ENCODE measurements at places on chromosomes 2 and 18.
A peak's percentile ranks its signal among the peaks of the same experiment; 100 is the strongest.

DNA sequence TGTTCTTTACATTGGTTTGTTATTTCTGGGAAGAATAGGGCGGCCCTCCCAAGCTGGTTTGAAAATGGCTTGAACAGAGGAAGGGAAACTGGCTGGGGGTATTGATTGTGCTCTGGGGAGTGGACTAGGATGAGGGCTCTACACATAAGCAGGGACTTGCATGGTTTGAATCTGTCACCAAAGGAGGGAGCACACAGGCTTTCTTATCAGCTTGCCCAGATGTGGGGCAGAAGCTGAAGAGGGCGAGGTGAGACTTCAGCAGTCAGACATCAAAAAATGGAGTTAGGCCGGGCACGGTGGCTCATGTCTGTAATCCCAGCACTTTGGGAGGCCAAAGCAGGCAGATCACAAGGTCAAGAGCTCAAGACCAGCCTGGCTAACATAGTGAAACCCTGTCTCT lies 7.2 kb upstream of the RAB12 start:
- DNase-seq = no peak

DNA sequence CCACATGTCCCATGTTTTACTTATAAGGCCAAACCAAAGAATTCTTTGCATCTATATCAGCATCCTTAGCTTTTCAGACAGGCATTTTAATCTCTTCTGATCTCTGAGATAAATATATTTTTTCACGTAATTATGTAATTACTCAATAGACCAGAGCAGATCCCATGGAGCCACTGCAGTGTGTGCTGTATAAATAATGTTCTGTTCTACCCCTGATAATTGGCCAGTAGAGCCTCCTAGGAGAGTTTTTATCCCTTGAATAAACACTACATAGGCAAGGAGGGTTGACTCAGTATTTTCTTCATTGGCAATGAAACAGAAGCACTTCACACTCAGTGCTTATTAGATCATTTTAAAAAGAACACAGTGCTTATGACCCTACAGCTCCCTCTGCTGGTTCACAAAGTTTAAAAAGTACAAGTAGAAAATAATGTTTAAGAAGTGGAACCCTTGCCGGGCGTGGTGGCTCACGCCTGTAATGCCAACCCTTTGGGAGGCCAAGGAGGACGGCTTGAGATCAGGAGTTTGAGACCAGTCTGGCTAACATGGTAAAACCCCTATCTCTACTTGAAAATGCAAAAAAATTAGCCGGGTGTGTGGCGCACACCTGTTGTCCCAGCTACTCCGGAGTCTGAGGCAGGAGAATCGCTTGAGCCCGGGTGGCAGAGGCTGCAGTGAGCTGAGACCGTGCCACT lies 91.9 kb downstream of the PPP1R1C start:
- DNase-seq = peak; percentile 41

GRCh38 chr2:166881177-166881576 lies 7.1 kb upstream of the XIRP2 start:
- no peak for DNase-seq

DNA sequence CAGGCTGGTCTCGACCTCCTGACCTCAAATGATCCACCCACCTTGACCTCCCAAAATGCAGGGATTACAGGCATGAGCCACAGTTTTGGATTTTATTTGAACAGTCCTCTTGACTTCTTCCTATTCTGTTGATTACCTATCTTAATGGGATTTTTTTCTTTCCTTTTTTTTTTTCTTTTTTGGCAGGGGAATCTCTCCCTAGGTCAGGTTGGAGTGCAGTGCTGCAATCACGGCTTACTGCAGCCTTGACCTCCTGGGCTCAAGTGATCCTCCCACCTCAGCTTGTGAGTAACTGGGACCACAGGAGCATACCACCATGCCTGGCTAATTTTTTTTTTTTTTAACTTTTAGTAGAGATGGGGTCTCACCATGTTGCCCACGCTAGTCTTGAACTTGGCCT lies 2.8 kb downstream of the MTHFD2 start:
- no peak for DNase-seq

- no peak for DNase-seq
Observed at GRCh38 chr2:156536534-156536933, 100.4 kb downstream of the GPD2 start.

DNA sequence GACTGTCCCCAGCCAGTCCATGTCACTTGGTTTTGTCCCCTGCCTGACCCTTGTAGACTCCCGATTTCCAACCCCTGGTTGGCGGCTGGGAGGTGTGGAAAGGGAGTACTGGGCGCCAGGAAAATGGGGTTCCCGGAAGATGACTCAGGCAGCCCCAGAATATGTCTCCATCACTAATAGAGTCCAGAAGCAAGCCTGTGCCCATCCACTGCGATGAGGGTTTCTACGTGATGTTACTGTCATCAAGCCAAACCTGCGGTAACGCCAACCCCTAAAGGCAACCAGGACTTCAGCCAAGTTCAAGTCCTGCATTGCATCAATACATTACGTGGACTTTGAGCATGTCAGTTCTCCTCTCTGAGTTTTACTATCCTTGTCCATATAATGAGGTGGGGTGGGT lies 62.0 kb upstream of the TAF1B start:
- no peak for DNase-seq

DNA sequence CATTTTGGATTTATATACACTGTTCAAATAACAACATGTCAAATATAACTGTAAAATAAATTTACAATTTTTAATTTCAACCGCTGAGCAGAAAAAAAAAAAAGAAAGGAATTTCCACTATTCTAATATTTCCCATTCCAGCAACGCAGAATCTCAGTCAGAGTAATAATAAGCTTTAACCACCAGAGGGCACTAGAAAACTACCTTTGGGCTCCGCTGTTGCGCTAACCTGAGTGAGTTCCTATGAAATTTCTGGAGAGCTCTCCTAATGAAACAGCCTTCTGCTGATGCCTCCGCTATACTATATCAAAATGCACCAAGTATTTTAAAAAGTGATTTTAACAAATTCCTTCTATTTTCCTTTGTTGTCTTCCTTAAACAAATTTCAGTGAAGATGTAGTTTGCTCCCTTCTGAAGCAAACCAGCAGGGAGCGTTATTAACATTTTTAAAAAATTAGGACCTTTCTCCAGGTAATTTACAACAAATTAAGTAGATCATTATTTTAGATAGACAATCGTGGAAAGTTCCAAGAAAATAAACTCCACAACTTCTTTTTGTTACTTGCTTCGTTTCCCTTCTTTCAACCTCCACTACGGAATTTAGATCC lies 23.0 kb downstream of the ERMN start:
- peak; percentile 16 for DNase-seq

DNA sequence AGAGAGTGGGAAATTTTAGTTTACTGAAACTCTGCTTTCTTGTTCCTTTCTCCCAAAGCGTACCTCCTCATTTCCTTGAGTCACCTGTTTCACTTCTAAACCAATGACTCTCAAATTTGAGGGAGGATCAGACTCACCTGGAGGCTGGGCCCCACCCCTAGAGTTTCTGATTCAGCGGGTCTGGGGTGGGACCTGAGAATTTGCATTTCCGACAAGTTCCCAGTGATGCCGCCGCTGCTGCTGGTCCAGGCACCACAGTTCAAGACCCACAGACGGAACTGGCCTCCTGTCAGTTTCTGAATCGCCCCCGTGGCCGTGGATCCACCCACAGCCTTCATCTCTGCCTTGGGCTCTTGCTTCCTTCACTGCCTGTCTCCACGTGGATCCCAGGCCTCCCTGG lies 44.9 kb upstream of the PELI1 start:
- no peak for DNase-seq

DNA sequence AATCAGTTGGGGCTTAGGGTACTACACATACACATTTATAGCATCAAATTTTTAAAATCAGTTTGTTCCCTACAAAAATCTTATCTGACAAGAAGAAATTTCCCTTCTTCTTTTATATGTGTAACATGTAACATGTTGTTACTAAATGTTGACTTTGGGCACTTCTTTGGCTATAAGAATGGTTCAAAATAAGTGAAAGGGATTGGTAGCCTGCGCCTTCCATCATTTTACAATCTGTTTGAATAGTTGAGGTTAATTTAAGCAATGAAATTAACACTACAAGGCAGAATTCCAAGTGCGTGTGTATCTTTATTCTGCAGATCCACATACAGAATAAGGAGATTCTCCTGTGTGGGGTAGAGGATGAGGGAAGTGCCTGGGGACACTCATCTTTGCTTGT lies 30.2 kb upstream of the SPP2 start:
- DNase-seq = no peak

- DNase-seq = no peak
Observed at GRCh38 chr18:11008505-11008904, 140.9 kb downstream of the PIEZO2 start.

- no peak for DNase-seq
Observed at GRCh38 chr2:95342556-95343320, 45.6 kb downstream of the KCNIP3 start.

GRCh38 chr2:38652431-38653273 lies 13.3 kb upstream of the GALM start:
- no peak for DNase-seq

Data from body of pancreas (tissue), 4 donors.